Esophagus muscularis mucosa (tissue), 4 donors: ENCODE measurements at places on chromosomes 4 and X. TPM values are rescaled to one million over a fixed set of nuclear protein-coding genes. Genes with fewer than 3 reads are reported as not detected.

GRCh38 chr4:183588169-183588675, 70.8 kb downstream of the RWDD4 start:
- DNase-seq, result peak; percentile 85
- H3K4me3 ChIP-seq, result peak overlapping the region; percentile 2
- H3K27me3 ChIP-seq, result no peaks in the 10 kb centered on the region
- H3K36me3 ChIP-seq, result no peaks in the 10 kb centered on the region
- peak overlapping the region; percentile 90 for H3K27ac ChIP-seq

DNA sequence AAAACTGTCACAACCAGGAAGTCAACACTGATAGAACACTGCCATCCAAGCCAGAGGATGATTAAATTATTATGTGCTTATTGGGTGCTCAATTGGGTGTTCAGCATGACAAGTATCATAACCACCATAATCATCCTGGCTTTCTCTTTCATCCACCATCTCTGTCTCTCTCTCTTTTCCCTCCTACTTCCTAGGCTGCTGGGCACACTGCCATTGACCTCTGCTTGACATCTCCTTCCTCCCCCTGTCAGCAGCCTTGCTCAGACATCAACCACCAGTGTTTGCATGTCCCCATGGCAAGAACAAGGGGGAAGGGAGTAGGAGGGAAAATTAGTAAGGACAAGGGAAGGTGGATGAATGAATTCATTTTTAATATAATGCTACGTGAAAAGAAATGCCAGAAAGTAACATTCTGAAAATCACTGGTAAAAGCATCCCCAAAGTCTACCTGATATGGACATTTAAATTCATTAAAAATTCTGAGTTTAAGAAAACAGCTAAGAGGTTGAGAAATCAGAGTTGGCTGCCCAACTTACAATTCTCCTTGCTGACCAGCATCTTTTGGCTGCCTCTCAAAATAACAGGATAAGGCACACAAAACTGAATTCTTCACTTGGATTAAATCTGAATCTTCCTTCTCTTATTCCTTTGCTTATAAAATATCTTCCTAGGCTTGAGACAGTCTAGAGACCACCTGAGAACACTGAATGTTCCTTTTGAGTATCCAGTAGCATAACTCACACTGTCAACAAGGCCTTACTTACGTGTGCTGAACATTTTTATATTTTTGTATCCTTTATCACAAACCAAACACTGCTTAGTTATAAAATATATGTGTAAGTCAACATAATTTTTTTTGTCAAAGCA, 48.5 kb downstream of the SNCA start:
- H3K27ac ChIP-seq, result no peak overlapping the region
- no peaks in the 10 kb centered on the region for H3K36me3 ChIP-seq
- H3K4me3 ChIP-seq, result no peak overlapping the region
- no peaks in the 10 kb centered on the region for H3K27me3 ChIP-seq

DNA sequence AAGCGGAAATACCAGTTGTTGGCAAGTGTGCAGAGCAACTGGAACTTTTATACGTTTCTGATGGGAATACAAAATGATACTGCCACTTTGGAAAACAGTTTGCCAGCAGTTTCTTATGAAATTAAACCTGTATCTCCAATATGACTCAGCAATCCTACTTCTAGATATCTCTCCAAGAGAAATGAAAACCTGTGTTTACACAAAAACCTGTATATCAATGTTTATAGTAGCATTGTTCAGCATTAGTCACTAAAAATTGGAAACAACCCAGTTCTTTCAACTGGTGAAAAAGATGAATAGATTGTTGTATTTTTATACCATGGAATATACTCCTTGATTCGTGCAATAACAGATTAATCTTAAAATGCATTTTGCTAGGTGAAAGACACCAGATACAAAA, 26.8 kb downstream of the ATP7A start:
- no peak for DNase-seq
- H3K27me3 ChIP-seq, result no peaks in the 10 kb centered on the region
- H3K27ac ChIP-seq, result no peak overlapping the region

- H3K27ac ChIP-seq, result peak overlapping the region; percentile 33
- peak overlapping the region; percentile 10 for H3K4me3 ChIP-seq
- H3K36me3 ChIP-seq, result no peaks in the 10 kb centered on the region
- no peaks in the 10 kb centered on the region for H3K27me3 ChIP-seq
- no peak for DNase-seq
- H3K4me1 ChIP-seq, result peaks cover 22% of the 10 kb centered on the region
Measured at GRCh38 chr4:54276641-54277430, 47.7 kb downstream of the PDGFRA start.

TCEAL2 gene
- 24.2 TPM for total RNA-seq

H2BW2 gene
- not detected for total RNA-seq
